ENCODE measurements at places on chromosomes 13 and 19.

GRCh38 chr19:38695832-38696728, 48.2 kb downstream of the CAPN12 start:
- DNase-seq: no peak

GRCh38 chr19:3694361-3695123, 5.7 kb downstream of the PIP5K1C start:
- DNase-seq: no peak

- DNase-seq: no peak
These were observed 26.5 kb upstream of the HOMER3 start for GRCh38 chr19:18967358-18968146.

GRCh38 chr13:76014406-76015318, 378.5 kb downstream of the LMO7 start:
- DNase-seq: no peak

GRCh38 chr19:12800923-12801465, 606 bp downstream of the PRDX2 start:
- no peak for DNase-seq

DNA sequence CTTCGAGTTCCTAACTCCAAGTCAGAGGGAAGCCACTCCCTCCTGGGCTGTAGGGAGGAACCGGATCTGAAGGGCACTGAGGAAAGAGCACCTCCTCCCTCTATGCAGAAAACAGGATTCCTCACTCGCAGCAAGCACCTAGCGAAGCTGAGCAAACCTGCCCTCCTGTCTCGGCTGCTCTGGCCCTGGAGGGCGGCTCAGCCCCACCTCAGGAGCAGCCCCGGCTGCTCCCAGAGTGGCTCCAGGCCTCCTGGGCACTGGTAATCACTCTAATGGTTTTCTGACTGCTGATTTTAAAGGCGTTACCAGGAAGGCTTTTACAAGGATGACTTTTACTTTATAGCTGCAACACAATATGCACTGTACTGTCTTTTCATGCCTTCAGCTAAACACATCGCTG, 312.5 kb downstream of the TEX29 start:
- DNase-seq: no peak
